Activated naive CD4-positive, alpha-beta T cell treated with anti-CD3 and anti-CD28 coated beads, Interleukin-2, amount 50 U/mL, for 72 hours (primary cell): ENCODE measurements at places on chromosomes 5 and 9. TPM values are rescaled to one million over a fixed set of nuclear protein-coding genes. Genes with fewer than 3 reads are reported as not detected.

GRCh38 chr5:36689225-36689624 is 82.8 kb downstream of the SLC1A3 start:
- DNase-seq: no peak

MLANA gene
- total RNA-seq: not detected

- DNase-seq: no peak
Observed at GRCh38 chr5:123036391-123037103, at the start of gene PPIC. PPIC (minus strand) TSS chr5:123036725; CDS start chr5:123036625, 100 bp downstream.

- DNase-seq: no peak
Observed at GRCh38 chr9:899440-900184, 58.1 kb downstream of the DMRT1 start.

DNA sequence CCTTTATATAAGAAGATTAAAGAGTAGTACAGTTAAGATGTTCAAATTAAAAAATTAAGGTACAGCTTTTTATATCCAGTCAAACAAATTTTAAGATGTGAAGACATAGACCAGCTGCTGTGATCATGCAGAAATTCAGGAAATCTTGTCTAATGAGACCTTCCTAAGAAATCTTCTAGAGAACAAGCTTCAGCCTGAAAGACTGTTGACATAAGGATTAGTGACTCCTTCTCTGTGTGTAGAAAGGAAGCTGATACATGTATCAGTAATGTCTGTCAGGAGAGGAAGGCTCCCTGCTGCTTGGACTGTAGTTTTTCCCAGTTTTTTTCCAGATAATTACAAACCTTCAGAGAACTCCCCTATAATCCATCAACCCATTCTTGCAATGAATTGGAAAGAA is 75.8 kb upstream of the PCSK5 start:
- no peak for DNase-seq

GRCh38 chr5:126969548-126969947 is 60.8 kb downstream of the MARCHF3 start:
- DNase-seq: no peak

DNAI1 gene
- total RNA-seq: not detected

DNA sequence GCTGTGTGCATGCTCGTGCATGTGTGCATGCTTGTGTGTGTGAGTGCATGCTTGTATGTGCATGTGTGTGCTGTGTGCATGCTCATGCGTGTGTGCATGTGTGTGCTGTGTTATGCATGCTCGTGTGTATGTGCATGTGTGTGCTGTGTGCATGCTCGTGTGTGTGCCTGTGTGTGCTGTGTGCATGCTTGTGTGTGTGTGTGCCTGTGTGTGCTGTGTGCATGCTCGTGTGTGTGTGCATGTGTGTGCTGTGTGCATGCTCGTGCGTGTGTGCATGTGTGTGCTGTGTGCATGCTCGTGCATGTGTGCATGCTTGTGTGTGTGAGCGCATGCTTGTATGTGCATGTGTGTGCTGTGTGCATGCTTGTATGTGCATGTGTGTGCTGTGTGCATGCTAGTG is 30.3 kb upstream of the SH3PXD2B start:
- no peak for DNase-seq

- DNase-seq: no peak
Observed at GRCh38 chr9:32596096-32596865, 23.3 kb upstream of the NDUFB6 start.

GRCh38 chr5:14445576-14446290 is 135.9 kb upstream of the OTULINL start:
- DNase-seq: no peak

GRCh38 chr9:136385015-136385414 is 11.5 kb upstream of the CARD9 start:
- DNase-seq: peak; percentile 57

MTREX gene
- 73.4 TPM for total RNA-seq

DNA sequence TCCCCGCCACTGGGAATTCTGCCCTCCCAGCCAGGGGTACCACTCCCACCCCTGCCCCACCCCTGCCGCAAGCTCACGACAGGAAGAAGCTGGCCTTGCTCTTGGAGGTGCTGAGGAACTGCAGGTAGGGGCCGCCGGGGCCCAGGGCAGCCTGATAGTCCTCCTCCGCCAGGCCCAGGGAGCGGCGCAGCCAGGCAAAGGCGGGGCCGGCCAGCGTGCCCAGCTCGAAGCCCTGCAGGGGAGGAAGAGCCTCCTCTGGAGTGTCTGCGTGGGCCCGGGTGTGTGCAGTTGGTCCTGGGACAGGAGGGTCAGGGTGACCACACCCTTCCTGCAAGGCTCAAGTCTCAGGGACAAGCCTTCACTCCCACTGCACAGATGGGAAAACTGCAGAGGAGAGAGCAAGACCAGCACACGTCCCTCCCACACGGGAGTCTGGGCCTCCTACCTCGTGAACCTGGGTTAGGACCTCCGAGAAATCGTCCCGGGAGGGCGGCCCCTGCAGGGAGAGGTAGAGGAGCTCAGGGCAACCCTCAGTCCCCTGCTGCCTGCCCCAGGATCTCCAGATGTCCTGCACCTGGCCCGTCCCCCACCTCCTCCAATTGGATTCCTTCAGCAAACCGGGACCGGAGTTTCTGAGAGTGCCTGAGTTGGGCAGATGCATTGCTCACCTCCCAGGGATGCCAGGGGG is 2.4 kb downstream of the PIP5KL1 start:
- no peak for DNase-seq

LEAP2 gene
- 3.8 TPM for total RNA-seq

ATOX1 gene
- 84.3 TPM for total RNA-seq

- no peak for DNase-seq
Observed at GRCh38 chr5:111856876-111857466, 100.0 kb upstream of the NREP start.

AK1 gene
- 19.0 TPM for total RNA-seq

CCNI2 gene
- 2.2 TPM for total RNA-seq

DNA sequence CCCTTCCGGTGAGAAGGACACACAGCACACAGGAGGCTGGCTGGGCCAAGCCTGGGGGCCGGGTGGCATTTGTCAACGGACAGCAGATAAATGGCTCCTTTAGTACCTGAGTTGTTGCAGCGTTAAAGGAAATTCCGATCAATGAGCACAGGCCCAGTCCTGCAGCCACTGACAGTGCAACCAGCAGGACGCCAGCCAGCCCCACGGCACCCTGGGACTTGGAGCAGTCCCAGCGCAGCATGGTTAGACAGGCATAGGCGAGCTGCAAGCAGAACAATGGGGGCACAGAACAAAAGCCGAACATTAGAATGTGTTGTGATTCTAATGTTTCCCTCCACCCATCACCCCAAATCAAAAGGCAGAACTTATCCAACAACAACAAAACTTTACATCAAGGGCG is 39.3 kb downstream of the PTCH1 start:
- no peak for DNase-seq

- no peak for DNase-seq
Observed at GRCh38 chr5:54257366-54258118, 52.8 kb downstream of the ARL15 start.

DNA sequence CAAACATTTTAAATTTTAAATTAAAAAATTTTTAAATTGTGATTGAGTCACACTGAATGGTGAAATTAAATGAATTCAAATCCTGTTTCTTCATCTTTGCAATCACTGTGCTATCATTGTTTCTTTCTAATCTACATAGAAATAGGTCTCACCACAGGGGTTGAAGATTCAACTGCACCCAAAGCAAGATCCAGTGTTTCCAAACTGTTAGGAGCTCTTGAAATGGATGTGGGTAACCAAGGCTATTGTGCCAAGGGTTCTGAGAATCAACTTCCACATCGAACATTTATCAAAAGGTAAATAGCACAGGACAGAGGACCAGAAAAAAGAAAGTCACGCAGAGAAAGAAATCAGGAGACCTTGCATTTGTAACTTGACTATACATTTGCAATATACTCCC is 172.6 kb upstream of the RASEF start:
- no peak for DNase-seq

DNA sequence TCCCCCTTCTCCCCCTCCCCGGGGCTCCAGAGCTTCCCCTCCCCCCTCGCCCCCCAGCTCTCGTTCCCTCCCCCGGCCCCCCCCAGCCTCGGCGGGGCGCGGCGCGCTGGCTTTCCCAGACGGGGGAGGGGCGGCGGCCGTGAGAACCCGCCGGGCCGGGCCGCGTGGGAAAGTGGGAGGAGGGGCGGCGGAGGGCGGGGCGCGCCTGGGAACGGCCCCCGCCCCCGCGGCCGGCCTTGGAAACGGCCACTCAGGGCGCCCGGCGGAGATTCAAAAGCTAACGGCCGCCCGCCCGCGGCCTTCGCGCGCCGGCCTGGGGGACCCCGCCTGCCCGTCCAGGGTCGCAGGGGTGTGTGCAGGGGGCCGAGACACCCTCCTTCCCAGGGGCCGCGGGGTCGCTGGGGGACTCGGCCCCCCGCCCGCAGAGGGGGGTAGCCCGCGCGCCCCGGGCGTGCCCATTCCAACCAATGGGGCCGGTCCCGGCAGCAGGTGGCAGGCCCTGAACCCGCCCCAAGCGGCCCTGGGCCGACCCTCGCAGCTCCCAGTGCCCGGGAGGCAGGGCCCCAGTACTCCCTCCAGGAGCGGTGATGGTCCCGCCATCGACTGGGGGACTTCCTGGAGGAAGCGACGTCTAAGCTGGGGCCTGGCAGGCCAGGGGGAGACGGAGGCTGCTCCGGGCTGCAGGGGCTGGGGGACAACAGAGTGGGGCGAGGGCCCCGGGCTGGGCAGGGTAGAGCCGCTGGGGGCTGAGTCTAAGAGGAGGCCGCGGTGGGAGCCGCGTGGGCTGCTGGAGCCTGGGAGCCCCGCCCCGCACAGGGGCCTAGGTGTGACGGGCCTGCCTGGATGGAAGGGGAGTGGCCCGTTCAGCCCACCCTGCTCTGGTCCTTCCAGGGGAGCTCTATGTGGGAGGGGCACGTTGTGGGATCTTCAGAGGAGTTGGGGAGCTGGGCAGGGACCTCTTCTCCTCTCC is 14.2 kb upstream of the NRARP start:
- DNase-seq: no peak

DNA sequence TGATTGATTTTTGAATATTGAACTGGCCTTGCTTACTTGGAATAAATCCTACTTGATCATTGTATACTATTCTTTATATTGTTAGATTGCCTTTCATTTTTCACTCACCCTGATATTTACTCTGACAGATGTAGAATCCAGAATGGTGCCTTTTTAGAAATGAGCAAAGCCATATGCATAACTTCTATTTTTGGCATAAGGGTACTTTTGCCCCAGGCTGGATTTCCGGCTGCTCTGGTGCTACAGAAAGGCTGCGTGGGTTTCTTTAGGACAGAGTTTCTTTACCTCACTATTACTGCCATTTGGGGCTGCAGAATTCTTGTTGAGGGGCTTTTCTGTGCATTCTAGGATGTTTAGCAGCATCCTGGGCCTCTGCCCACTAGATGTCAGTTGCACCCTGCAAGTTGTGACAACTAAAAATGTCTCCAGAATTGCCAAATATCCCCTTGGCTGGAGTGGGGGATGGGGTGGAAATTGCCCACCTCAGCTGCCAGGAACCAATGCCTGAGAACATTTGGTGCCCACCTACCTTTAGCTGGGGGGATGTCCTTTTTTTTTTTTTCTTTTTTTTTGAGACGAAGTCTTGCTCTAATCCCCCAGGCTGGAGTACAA is 50.1 kb downstream of the SLC36A1 start:
- DNase-seq: no peak

- DNase-seq: no peak
Observed at GRCh38 chr9:131923766-131924165, 155.9 kb downstream of the MED27 start.

DNA sequence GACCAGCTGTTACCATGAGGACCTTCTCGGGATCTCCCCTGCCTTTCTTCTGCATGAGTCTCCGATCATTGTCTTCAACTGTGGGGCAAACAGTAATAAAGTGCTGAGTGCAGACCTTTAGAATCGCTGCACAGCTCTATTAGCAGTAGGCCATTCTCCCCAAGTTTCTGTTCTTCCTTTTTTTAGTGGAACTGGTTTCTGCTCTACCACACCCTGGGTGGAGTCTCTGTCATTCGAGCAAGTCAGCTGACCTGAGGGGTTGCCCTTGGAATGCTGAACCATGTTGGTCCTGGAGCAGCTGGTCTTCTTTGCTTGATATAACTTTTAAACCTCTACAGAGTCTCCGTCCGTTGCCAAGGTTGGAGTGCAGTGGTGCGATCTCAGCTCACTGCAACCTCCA is 33.4 kb upstream of the GNPDA1 start:
- DNase-seq: no peak

GRCh38 chr5:81657386-81657785 is 93.5 kb downstream of the SSBP2 start:
- no peak for DNase-seq

DNA sequence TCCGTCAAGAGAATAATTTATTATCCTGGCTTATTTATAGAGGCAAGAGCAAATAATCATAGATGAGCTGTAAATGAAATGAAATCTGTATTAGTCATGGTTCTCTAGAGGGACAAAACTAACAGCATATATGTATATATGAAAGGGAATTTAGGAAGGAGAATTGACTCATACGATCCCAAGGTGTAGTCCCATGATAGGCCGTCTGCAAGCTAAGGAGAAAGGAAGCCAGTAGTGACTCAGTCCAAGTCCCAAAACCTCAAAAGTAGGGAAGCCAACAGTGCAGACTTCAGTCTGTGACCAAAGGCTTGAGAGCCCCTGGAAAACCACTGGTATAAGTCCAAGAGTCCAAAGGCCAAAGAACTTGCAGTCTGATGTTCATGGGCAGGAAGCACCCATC is 515.9 kb upstream of the CYLC2 start:
- DNase-seq: no peak

DNA sequence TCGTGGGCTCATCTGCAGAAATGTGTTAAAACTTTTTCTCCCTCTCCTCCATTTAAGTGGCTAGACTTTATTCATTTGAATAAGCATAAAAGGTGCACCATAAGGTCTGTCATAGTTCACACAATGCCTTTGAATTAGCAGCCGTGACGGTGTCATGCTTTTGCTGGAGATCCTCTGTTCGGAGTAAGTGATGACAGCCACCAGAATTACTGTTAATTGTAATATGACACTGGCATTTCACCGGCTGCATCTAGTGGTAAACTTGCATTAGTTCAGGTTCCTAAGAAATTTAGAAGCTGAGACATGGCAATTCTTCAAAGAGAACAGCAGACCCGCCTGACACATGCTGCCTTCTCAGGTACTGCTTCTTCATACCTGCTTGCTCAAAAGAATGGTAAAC is 241.7 kb downstream of the EBF1 start:
- no peak for DNase-seq

GRCh38 chr5:80025069-80025468 is 10.1 kb upstream of the THBS4 start:
- no peak for DNase-seq

- DNase-seq: no peak
Observed at GRCh38 chr5:83072966-83073365, 4.2 kb downstream of the TMEM167A start.

GRCh38 chr5:156383510-156384265 is 56.7 kb downstream of the SGCD start:
- DNase-seq: no peak

DNA sequence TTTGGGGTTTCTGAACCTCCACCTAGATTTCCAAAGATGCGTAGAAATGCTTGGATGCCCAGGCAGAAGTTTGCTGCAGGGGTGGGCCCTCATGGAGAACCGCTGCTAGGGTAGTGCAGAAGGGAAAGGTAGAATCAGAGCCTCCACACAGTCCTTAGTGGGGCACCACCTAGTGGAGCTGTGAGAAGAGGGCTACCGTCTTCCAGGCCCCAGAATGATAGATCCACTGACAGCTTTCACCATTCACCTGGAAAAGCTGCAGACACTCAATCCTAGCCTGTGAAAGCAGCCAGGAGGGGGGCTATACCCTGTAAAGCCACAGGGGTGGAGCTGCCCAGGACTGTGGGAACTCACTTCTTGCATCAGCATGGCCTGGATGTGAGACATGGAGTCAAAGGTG is 13.3 kb upstream of the HSDL2 start:
- DNase-seq: no peak

GRCh38 chr5:107294669-107295068 is 376.1 kb downstream of the EFNA5 start:
- no peak for DNase-seq

GRCh38 chr9:121529237-121529987 is 29.8 kb upstream of the GGTA1 start:
- no peak for DNase-seq
